ENCODE measurements at places on chromosomes 16 and 17.

GRCh38 chr17:17712268-17712924 is 31.1 kb downstream of the RAI1 start:
- DNase-seq = peak; percentile 35

DNA sequence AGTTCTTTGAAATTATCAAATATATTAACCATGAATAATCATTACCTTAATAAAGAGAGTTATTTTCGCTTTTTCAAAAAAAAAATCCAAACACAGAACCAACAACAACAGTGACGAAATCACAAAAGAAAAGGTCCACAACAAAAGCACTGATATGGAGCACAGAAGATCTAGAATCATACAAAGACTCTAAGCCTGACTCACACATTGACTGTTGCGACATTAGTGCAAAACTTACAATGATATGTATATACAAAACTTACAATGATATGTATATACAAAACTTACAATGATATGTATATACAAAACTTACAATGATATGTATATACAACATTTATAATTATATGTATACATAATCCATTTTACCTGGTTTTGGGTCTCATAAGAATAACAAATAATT is 117.7 kb downstream of the USP22 start:
- DNase-seq = no peak

DNA sequence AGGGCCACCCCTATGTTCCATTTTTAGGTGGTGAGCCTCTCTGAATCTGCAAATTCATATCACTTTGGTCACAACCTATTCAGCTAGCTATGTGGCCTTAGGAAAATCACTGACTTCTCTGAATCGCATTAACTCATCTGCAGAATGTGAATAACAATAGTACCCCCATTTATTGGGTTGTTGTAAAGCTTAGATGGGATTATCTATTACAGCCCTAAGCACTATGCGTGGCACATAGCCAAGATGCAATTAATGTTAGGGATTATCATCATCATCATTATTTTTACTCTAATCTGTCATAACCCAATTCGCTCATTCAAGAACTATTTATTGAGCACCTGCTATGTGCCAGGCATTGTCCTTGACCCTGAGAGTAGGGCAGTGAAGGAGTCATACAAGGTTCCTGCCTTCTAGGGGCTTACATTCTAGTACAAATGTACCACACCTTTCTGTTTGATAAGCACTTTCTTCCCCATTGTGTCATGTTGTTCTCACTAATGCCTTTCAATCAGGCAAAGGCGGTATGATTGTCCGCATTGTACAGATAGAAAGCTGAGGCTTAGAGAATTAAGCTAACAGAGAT is 38.5 kb downstream of the CHD9 start:
- no peak for DNase-seq

GRCh38 chr17:13268791-13269595 is 251.2 kb upstream of the ELAC2 start:
- DNase-seq = no peak

GRCh38 chr16:29877266-29877961 is 14.4 kb upstream of the CDIPT start:
- peak; percentile 30 for DNase-seq

GRCh38 chr16:49675413-49675812 is 180.5 kb downstream of the ZNF423 start:
- no peak for DNase-seq

DNA sequence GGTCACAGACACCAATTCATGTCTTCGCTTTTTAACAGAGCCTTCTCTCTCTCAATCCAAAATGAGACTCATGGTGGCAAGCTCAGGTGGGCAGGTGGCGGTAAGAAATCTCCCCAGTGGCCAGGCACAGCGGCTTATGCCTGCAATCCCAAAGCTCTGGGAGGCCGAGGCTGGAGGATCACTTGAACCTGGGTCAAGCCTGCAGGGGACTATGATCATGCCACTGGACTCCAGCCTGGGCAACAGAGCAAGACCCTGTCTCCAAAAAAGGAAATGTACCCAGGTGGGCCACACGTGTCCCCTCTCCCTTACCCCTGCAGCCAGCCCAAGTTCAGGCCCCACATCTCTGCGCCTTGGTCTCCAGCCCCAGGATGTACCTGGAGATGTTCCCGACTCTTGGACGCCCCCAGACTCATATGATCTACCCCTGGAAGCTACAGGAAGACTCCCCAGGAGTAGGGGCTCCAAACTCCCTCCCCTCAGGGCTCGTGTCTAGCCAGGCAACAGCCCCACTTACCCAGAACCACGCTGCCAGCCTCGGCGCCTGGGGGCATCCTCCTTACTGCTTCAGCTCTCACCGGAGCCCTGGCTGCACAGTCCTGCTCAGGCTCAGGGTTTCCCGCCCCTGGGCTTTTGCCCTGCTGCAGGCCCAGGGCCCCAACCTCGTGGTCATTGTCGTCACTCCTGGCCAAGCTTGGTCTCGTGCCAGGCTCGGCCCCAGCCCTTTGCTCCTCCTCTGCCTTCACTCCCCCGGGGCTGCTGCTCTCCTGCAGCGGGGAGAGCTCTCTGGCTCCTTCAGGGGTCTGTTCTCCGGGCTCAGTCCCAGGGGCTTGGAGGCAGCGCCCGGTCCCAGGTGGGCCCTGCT is 16.2 kb downstream of the MYLK3 start:
- no peak for DNase-seq

DNA sequence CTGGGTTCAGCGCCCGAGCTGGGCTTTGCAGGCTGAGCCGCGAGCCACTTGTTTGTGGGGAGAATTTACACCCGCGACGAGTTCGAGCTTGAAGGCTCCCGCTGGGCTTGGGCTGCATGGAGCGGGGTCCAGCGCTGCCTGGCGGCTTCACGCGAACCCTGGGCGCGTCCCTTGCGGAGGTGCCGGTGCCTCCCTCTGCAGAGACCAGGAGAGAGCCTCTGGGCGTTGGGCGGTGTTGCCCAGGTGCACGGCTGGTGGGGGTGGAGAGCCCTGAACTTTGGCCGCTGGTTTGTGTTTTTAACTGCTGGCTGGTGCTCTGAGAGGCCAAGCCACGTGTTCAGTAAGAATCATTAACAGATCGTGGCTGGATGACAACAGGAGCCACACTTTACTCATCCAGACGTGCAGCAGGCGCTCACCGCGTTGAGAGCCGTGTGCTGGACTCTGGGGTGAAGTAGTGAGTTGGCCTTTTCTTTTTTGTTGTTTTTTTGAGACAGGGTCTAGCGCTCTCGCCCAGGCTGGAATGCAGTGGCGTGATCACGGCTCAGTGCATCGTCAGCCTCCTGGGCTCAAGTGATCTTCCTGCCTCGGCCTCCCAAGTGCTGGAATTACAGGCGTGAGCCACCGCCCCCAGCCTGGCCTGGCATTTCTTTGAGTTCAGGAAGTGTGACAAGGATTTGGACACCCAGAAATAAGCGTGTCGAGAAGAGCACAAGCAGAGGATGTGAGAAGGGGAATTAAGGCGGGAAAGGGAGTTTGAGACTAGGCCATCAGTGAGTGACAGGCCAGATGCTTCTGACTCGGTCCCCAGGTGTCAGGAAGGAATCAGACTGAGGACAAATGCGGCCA is 827 bp downstream of the CDK10 start:
- no peak for DNase-seq

DNA sequence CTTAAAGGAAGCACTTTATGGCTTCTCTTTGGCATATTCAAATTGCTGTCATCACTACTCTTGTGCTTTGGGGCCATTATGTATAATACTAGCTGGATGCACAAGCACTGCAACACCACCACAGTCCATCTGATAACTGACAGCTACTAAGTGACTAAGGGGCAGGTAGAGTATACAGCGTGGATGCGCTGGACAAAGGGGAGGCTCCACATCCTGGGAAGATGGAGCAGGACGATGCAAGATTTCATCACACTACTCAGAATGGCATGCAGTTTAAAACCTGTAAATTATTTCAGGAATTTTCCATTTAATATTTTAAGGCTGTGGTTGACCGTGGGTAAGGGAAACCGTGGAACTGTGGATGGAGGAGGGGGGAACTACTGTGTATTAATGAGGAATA is 25.0 kb downstream of the MPRIP start:
- DNase-seq = no peak

GRCh38 chr17:52885882-52886281 is 727.4 kb upstream of the CA10 start:
- no peak for DNase-seq

DNA sequence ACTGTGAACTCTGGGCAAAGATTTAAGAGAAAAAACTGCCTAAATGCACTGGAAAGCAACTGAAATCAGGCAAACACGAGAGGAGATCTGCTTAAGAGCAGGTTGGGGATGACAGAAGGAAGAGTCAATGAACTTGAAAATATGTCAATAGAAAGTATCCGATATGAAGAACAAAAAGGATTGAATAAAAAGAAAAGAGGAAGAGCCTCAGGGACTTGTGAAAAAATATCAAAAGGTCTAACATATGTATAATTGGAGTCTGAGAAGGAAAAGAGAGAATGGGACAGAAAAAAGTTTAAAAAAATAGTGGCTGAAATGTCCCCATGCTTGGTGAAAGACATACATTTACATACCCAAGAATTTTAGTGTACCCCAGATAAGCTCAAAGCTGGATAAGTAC is 195.5 kb downstream of the COPRS start:
- DNase-seq = no peak

GRCh38 chr16:53761962-53762703 is 58.2 kb downstream of the FTO start:
- no peak for DNase-seq

GRCh38 chr17:42586514-42587230 is 9.1 kb upstream of the PSMC3IP start:
- no peak for DNase-seq

GRCh38 chr16:4388271-4389021 is 16.8 kb downstream of the VASN start:
- no peak for DNase-seq

GRCh38 chr16:74501484-74502478 is 80.5 kb upstream of the CLEC18B start:
- DNase-seq = no peak

DNA sequence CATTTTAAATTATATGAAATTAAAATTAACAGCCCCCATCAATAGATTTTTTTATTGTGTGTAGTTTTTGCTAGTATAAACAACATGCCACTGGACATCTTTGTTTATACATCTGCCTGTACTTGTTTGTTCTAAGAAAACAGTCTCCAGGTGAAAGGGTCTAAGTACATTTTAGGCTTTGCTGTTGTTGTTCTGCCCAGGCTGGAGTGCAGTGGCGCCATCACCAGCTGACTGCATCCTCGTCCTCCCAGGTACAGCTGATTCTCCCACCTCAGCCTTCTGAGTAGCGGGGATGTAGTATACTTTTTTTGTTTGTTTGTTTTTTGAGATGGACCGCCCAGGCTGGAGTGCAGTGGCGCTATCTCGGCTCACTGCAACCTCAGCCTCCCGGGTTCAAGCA is 25.5 kb downstream of the C17orf58 start:
- DNase-seq = no peak

- DNase-seq = no peak
These were observed 32.7 kb downstream of the STAT5B start for GRCh38 chr17:42243493-42243982.

DNA sequence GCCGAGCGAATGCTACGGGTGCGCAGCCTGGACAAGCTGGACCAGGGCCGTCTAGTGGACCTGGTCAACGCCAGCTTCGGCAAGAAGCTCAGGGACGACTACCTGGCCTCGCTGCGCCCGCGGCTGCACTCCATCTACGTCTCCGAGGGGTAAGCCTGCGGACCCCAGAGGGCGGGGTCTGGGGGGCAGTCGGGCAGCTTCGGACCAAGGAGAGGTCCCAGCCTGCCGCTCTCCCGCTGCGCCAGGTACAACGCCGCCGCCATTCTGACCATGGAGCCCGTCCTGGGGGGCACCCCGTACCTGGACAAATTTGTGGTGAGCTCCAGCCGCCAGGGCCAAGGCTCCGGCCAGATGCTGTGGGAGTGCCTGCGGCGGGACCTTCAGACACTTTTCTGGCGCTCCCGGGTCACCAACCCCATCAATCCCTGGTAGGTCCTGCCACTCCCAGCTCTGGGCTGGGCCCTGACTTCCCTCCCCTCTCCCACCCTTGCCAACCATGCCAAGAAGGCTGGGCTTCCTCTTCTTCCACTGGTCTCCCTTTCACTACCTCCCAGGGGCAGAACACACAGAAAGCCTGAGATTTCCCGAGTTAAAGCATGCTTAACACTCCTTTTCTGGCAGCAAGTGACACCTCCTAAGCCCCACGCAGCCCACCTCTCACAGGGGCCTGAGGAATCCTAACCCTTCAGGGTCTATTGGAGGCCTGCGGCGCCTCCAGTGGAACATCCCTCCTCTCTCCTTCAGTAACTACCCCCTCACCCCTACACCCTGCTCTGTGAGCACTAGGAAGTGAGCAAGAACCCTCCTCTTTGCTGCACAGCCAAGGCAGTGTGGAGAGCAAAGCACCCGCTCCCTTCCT is 3.2 kb downstream of the NAGS start:
- DNase-seq = peak; percentile 39

DNA sequence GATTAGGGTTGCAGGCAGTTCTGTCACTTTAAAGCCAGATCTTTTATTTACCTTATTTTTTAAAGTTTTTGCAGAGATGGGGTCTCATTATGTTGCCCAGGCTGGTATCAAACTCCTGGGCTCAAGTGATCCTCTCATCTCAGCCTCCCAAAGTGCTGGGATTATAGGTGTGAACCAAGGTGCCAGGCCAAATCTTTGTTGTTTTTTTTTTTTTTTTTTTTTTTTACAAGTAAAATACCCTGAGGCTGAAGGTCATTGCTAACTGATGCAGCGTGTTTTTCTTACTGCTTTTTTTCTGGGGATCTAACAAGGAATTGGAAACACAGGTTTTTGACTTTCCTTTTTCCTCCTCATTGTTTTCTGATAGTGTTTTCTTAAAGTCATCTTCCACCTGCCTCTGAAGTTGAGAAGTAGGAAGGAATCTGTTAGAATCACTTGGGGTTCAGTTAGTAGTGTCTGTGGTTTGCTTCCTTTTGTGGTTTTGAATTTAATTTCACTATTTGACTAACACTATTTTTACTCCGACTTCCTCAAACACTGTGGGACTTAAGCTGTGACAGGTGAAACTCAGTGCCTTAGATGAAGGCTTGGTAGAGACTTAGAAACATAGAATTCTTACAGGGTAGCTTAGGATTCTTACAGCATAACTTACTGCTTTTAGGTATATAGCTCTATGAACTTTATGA is 22.2 kb downstream of the CLTC start:
- no peak for DNase-seq

DNA sequence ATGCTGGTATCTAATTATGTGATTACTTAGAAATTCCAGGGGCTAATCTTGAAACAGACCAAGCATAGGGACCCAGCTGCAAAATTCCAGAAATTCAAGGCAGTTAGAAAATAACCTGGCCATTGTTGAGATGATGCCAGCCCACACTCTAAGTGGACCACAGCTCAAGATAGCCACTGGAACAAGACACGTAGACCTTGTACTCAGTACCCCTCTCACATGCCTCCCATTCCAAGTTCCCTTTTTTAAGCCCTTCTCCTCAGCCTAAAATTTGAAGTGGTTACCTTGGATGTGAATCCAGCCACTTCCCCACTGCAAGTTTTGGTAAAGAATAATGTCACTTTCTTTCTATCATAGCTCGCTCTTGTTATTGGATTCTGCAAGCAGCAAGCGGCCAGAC is 4.1 kb upstream of the ZNF19 start:
- DNase-seq = no peak

- DNase-seq = no peak
These were observed 414.1 kb upstream of the GOT2 start for GRCh38 chr16:59148056-59148768.

GRCh38 chr16:70478912-70479341 is 24.5 kb downstream of the FCSK start:
- DNase-seq = no peak

Data from T-helper 2 cell (primary cell).